ENCODE measurements at places on chromosomes 1 and 21.

- DNase-seq, result no peak
These were observed 2.0 kb downstream of the PCP4 start for GRCh38 chr21:39869141-39869818.

GRCh38 chr21:21028275-21028820 is 30.1 kb downstream of the NCAM2 start:
- no peak for DNase-seq

DNA sequence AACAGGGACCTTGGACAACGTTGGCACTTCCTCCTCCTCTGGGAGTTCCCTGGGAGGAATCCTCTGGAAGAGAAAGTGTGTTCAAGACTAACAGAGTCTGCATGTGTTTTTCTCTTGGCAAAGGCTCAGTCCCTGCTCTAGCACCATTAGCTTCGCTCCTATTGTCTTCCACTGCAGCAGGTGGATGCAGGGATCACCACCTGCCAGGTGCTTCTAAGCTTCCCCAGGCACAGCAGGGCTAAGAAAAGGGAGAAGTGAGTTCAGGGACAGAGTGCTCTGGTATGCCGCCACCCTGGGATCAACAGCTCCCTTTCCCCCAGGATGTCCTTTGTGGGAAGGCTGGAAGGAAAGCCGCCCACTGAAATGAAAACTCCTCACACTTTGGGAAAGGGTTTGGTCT is 43.9 kb upstream of the IL20 start:
- DNase-seq, result no peak

GRCh38 chr1:243420946-243421685 is 165.3 kb downstream of the SDCCAG8 start:
- no peak for DNase-seq

- peak; percentile 57 for DNase-seq
These were observed 29.1 kb downstream of the CHML start for GRCh38 chr1:241611063-241611462.

DNA sequence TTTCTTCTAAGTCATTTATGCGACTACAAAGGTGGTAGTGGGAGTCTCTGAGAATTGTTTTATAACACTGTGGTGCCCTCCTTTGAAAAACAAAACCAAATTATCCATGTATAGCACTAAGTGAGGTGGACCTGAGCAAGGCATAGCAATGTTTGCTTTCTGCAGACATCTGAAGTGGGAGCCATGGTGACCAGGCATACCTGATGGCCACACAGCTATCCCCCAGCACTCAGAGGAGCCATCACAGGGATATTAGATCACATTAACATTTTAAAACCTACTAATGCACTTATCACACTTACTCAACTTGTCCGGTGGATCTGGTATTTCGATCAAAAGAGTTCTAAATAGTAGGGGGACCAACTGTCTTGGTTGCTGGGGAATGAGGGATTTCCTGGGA is 24.8 kb upstream of the AVPR1B start:
- DNase-seq, result no peak

DNA sequence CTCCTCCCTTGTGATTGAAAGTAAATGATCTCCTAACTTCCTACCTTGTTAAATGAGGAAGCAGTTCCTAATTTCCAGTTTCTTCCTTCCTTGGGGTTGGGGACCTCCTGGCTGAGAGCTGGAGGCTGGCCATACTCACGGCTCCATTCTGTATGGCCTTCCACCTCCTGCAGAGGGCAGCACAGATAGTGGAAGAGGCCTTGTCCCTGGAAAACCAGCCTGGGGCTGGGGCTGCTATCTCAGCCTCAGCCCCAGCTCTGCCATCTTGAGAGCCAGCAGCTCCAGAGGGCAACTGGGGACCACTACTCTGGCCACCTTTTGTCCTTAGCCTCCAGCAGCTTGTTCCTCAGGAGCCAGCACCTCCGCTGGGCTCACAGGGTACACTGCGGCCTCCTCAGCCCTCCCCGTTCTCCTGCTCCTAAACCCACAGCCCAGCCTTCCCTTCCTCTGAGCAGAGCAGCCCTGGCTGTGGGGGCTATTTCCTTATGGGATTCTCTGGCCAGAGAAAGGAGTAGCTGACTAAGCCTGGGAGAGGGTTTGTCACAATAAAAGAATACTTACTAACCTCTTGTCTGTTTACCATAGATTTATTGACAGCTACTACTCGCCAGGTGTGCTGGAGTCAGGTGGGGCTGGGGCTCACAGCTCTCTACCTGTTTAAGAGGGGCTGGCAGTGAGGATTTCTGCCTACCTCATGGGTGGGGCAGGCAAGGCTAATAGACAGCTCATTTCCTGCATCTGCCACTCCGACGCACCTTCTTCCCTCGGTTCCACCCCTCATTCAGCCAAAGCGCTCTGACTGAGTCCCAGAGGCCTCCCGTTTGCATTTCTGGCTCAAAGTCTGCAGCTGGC is 6.3 kb downstream of the TMEM234 start:
- DNase-seq, result peak; percentile 50

GRCh38 chr1:202152399-202152798 is 7.9 kb upstream of the ARL8A start:
- no peak for DNase-seq

GRCh38 chr1:156421062-156421938 is 52.3 kb downstream of the RHBG start:
- DNase-seq, result peak; percentile 25

DNA sequence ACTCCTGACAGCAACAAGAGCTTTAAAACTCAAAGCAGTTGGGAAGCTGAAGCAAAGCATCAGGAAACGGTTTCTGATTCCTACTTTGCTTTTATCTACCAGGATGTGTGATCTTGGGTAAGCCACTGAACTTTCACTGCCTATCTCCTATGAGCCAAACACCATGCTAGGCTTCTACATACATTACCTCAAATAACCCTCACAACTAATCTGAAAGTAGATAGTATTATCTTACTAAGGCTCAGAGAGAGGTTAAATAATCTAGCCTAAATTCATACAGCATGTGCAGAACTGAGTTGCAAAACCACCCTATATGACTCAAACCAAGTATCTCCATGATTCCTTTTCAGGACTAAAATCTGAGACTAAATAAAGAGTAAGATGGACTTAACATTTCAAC is 83.8 kb downstream of the EVI5 start:
- no peak for DNase-seq

GRCh38 chr1:160063176-160063575 is 6.8 kb downstream of the KCNJ10 start:
- peak; percentile 53 for DNase-seq

- DNase-seq, result no peak
These were observed 130.4 kb downstream of the DYRK1A start for GRCh38 chr21:37496972-37497371.

All from inflammatory macrophage (primary cell).